Hematopoietic multipotent progenitor cell treated with erythropoietin and hydrocortisone succinate and interleukin-3 and kit ligand, for 15 days (in vitro differentiated cells): ENCODE measurements at places on chromosomes 6 and 20.

DNA sequence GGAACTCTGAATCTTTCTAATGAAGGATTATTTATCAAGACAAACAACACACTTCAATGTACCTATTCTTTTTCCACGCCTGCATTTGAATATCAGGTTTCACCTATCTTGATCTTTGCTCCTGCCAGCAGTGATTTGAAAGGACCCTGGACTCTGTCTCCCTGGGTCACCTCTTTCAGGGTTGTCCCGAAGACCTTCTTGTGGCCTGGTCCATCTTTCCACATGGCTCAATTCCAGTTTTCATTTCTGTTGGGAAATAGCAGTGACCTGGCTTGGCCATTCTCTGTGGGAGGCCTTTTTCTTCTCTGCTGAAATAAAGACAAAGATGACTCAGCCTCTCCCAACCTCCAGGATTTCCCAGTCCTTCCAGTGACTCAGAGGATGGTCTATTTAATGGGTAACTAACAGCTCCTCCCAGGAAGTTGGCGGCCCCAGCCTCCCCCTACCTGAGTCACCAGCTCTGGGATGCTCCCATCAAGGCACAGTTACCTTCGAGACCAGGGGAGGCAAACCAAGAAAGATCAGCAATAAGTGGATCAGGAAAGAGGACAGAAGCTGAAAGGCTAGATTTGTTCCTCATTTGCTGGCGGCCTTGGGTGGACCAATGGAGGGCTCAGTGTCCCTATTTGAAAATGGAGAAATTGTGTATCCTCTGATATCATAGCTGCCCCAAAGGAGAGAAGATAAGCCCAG lies 120.2 kb upstream of the RNF24 start:
- no peak for DNase-seq

GRCh38 chr6:33577718-33578117 lies 2.4 kb downstream of the BAK1 start:
- DNase-seq, result peak; percentile 55

GRCh38 chr20:6660441-6660840 lies 107.0 kb upstream of the BMP2 start:
- no peak for DNase-seq

DNA sequence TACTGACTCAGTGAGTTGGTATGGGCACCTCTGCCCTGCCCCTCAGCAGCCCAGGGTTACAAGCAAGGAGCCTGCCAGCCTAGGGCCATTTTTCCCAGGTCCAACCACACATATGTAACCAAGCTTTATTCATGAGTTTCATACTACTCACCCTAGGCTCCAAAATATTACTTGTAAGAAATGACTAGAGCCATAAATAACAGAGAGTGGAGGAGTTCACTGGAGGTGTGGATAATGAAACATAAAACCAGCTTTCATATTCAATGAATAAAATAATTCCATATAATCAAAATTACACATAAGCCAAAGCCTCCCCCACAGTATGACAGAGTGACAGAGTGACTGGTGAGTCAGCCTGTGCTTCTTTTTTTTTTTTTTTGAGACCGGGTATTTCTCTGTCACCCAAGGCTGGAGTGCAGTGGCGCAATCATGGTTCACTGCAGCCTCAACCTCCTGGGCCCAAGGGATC lies 229.8 kb upstream of the SASH1 start:
- no peak for DNase-seq

DNA sequence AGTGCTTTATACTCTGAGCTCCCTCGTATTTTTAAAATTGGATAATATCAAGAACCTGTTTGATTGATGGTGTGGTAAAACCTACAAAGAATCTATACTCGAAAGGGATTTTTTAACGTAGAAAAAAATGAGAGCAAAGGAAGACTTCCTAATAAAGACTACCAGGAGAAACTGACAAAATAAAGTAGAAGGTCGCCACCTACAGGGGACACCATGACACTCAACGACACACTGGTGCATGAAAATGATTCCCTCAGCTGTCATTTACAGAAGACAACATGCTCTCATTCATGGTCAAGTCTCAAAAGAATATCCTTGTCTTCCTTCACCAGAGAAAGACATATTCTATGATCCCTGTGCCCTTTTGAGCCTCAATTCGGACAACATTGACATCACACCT lies 10.1 kb upstream of the NHSL1 start:
- no peak for DNase-seq

GRCh38 chr6:22320750-22321149 lies 23.9 kb upstream of the PRL start:
- DNase-seq, result no peak

GRCh38 chr20:40467067-40467466 lies 222.0 kb downstream of the MAFB start:
- no peak for DNase-seq

DNA sequence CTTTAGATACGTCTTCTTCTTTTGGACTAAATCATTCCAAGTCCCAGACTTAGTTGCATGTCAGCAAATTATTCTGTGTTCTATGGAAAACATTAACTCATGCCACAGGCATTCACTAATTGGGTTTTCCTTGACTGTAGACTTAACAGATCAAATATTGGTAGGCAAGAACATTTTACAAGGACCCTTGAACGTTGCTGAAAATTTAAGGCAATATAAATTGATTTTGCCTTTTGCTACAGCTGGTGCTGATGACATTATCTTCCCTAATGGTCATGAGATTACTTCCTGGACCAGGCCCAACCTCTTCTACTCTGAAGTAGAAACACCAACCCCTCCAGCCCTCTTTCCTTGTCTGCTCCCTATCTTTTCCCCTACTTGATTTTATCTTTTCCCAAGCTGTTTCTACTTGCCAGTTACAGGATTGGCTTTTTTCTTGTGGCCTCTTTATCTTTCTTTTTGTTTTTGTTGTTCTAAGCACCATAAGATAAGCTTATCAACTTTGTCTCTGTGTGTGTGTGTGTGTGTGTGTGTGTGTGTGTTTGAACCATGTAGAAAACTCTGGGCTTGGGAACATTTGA lies 514.0 kb upstream of the SOX4 start:
- no peak for DNase-seq

GRCh38 chr6:137892271-137892708 lies 25.2 kb downstream of the TNFAIP3 start:
- DNase-seq, result no peak

DNA sequence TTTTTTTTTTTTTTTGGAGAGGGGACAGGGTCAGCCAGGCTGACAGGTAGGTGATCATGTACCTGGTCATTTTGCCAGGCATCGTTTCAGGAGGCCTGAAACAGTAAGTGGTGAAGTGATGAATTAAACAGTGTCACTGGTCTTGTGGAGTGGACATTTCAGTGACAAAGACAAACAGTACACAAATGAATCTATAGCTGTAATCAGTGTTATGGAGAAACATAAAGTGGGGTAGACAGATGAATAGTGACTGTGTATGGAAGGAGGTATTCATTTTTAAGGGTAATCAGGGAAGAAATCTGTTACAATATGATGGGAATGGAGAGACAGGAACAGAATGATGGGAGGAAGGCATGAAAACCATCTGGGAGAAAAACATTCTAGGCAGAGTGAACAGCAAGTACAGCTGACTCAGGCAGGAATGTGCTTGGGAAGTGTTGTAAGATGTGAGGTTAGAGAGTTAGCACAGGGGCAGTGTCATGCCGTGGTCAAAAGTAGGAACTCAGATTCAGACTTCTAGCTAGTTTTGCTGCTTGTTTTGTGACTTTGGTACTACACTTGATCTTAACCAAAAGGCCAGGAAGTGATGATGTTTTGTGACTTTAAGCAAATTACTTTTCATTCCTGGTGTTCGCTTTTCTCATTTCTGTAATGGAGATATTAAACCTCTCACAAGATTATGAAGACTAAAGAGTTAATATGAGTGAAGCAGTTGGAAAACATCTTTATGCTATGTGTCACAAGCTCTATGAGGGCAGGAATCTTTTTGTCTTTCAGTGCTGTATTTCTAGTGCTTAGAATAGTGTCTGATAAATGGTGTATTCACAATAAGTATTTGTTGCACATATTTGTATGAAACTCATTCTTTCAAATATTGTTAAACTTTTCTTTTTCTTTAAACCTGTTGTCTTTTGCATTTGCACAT lies 43.4 kb downstream of the QKI start:
- DNase-seq, result no peak

GRCh38 chr6:35736253-35736894 lies 458 bp upstream of the ARMC12 start:
- peak; percentile 78 for DNase-seq

- DNase-seq, result no peak
These were observed 95.4 kb upstream of the FOXQ1 start for GRCh38 chr6:1216488-1216974.

- DNase-seq, result no peak
These were observed 195.6 kb upstream of the RIN2 start for GRCh38 chr20:19562426-19562825.

DNA sequence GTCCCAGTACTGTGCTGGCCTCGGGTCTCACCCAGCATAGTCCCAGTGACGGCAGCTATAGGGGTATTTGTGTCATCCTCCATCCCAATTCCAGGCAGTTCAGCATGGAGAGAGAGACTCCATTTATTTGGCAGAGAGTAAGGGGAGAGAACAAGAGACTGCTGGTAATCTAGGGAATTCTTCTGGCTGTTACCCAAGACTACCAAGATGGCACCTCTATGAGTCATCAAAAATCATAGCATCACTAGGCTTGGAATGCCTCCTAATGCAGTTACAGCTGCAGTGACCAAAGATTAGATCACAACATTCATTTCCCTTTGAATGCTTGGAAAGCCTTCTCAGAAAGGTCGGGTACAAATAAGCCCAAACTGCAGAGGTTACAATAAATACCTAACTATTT lies 660.4 kb upstream of the FLRT3 start:
- no peak for DNase-seq

- DNase-seq, result no peak
These were observed 20.4 kb downstream of the SIRPD start for GRCh38 chr20:1536893-1537730.

GRCh38 chr6:4907602-4908001 lies 96.2 kb downstream of the RPP40 start:
- no peak for DNase-seq

- no peak for DNase-seq
These were observed 43.1 kb downstream of the GNAS start for GRCh38 chr20:58895448-58896180.

DNA sequence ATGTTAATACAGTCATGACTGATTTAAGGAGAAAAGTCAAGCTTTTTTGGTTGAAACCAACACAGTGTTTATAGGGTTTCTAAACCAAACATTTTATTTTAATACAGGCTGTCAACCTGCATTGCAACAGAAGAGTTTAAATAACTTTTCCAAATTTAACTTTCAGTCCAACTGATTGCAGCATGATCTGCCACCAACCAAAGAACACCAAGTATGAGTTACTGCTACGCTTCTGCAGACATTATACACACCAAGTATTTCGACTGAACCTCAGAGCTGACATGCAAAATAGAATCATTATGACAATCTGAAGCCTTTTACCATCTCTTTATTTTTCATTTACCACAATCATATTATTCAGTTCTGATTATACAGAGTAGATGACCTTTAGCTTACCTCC lies 151.2 kb upstream of the DST start:
- DNase-seq, result no peak

- DNase-seq, result no peak
These were observed 19.3 kb downstream of the SIRT5 start for GRCh38 chr6:13593720-13594119.

DNA sequence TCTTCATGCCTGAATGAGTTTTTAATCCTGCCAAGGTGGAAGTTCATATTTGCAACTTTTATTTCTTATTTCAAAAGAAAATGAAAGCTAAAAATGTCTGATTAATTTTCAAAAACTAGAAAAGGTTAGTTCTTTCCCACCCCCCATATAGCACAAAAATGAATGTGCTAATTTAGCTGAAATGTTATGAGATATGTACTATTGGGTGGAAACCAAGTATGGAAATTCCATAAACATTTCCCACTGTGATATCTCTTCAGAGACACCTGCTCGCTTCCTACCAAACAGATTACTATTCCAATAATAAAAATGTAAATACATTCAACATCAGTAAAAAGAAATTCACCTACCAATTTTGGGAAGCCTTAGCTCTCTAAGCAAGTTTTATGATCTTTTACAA lies 678.6 kb upstream of the ID4 start:
- DNase-seq, result no peak

- no peak for DNase-seq
These were observed 150.7 kb upstream of the GMDS start for GRCh38 chr6:2396042-2396657.

DNA sequence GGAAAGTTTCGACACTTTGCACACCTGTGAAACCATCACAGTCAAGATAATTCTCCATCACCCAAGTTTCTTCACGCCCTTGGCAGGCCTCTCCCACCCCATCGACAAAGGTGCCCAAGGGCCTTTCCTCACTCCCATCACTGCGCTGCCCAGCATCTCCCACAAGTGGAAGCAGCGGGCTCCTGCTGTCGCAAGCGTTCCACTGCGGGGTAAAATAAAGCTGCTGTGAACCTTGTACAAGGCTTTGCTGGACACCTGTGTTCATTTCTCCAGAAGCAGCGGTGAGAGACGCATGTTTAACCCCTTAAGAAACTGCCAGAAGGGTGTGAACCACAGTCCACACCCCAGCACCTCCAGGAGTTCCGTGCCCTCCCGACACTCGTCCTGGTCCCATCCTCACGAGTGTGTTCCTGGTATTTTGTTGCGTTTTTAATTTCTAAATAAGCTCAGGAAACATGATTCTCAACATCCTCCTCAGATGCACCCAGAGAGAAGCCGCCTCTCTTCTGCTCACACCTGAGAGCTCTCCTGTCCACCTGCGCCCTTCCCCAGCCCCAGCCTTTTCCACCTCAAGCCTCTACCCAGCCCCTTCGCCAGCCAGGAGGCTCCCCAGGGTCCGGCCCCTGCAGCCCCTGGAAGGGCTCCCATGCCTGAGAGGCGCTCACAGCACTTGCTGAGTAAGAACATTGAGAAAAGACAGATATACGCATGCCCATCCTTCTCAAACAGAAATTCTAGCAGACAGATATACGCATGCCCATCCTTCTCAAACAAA lies 97.5 kb downstream of the TAF4 start:
- no peak for DNase-seq

DNA sequence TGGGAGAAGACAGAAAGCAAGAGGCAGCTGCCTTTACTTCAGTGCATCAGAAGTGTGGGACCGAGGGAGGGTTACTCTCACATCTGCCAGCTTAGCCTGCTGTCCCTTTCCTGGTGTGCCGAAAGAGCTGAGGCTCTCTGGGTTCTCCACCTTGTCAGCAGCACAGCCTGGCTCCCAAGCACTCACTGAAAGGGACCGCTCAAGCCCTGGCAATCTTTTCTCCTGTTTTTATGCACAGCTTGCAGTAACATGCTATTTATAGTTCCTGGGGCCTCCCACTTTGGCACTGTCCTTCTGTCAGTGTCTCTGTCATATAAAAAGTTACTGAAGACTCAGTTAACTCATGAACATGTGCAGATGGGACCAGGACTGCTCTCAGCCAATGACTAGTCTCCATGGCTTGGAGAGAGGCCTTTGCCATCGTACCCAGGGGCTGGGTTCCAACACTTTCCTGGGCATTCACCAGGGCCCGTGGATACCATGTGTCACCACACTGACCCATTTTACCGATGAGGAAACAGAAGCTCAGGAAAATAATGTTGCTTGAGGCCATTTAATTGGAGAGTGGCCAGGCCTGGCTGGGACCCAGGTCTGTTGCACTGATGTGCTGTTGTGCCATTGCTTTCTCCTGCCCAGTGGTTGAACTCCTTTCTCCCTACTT lies 46.2 kb downstream of the PANK2 start:
- DNase-seq, result no peak
